ENCODE measurements at places on chromosomes 7 and 10. TPM values are rescaled to one million over a fixed set of nuclear protein-coding genes. Genes with fewer than 3 reads are reported as not detected.

DNA sequence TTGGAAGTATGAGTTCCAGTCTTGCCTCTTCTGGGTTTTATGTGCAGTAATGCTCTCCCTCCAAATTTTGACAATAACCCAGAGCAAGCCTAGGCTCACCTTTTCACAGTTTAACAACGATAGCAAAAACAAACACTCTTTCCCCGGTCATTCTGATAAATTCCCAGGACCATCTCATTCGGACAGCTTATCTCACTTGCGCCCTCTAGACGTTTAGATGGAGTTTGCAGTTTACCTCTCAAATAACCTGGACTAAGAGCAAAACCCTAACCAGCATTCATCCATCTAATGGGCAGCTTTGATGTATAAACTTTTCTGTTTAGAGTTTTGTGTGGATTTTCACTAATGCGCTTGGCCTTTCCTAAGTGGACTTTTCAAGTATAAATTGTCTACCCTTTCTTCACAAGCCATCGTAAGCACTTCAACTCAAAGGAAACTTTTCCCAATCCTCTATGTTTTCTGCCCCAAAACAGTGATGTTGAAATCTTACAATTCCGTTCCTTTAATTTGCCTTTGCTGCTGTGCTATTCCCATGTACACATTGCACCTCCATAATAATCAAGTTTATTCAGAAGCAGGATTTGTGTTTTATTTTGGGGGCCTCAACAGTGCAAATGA, 114.9 kb downstream of the HDAC9 start:
- DNase-seq, result no peak
- no peaks in the 10 kb centered on the region for H3K36me3 ChIP-seq
- H3K4me3 ChIP-seq, result no peak overlapping the region
- no peaks in the 10 kb centered on the region for H3K27me3 ChIP-seq
- no peaks in the 10 kb centered on the region for H3K4me1 ChIP-seq

DNA sequence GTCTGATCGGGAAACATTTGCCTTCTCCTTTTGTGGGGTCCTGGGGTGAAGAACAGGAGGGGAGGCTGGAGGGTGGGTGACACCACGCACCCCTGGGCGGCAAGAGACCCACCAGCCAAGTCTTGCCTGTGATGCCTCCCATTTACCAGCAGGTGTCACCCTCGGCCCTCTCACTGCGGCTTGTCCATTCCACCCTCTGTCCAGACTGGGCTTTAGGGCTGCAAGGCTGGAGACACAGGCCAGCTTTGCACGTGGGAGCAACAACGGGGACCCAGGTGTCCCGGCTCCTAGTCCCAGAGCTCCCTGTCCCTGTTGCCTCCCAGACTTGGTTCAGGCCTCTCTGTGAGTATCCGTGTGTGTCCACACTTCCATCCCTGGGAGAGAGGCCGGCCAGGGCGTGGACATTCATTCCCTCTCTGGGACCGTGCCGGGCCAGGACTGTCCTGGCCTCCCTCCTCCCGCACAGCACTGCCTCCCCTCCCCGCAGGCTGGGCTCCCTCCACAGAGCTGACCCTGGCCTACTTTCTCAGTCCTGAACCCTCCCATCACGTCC, 36.2 kb upstream of the GTF2IRD1 start:
- no peaks in the 10 kb centered on the region for H3K27me3 ChIP-seq
- no peaks in the 10 kb centered on the region for H3K36me3 ChIP-seq
- no peak overlapping the region for H3K4me3 ChIP-seq
- H3K4me1 ChIP-seq, result no peaks in the 10 kb centered on the region
- no peak overlapping the region for H3K27ac ChIP-seq
- DNase-seq, result peak; percentile 49

DNA sequence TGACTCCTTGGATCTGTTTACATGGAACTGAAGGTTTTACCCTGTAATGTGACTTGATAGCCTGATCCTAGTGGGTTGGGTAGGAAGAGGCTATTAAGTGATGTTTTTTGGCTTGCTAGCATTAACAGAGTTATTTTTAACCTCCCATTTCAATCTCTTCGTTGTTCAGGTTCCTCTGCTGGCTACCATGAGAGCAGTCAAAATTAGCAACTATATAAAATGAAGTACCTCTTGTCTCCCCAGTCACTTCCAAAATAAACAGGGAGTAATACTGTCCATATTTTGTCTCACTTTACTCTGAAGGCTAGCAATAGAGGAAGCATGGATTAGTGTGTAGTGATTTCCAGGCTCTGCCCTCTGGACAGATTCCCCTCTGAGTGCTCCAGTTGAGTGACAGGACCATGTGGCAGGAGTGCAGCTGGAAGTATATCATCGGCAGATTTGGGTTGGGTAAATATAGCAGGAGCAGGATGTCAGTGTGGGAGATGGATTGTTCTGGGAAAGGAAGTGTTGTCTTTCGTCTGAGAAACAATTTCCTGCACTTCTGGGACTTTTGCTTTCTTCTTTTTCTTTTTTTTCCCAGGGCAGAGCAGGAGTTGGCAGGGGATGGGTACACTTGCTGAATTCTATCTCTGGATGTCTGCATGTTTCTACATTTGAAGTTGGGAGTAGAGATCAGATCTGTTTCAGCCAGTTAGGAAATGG, 35.2 kb downstream of the GBF1 start:
- DNase-seq, result no peak
- H3K4me3 ChIP-seq, result peak overlapping the region; percentile 50
- peaks cover 53% of the 10 kb centered on the region for H3K4me1 ChIP-seq
- peaks cover 7% of the 10 kb centered on the region for H3K36me3 ChIP-seq
- H3K27me3 ChIP-seq, result no peaks in the 10 kb centered on the region
- H3K27ac ChIP-seq, result no peak overlapping the region

DNA sequence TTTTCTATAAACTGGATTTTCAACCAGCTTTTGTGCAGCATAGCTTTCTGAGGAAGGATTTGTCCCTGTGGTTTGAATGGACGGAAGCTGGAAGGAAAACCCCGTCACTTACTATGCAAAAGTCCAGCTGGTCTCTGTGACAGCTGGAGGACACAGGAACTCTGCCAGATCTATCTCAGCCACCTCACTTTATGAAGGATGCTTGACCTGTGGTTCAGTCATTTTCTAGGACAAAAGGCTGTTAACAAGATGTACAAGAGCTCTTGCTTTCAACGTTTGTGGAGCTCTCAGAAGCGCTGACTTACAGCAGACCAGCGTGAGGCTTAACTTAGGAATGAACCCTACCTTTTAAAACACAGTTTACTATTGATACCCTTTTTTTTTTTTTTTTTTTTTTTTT, 90.8 kb downstream of the CREM start:
- H3K36me3 ChIP-seq, result peaks cover 5% of the 10 kb centered on the region
- no peak overlapping the region for H3K27ac ChIP-seq
- no peak for DNase-seq
- H3K4me3 ChIP-seq, result no peak overlapping the region

GRCh38 chr7:99380032-99380822, 5.7 kb downstream of the ARPC1B start:
- H3K27me3 ChIP-seq, result no peaks in the 10 kb centered on the region
- peak overlapping the region; percentile 77 for H3K4me3 ChIP-seq
- DNase-seq, result peak; percentile 61
- peaks cover 51% of the 10 kb centered on the region for H3K36me3 ChIP-seq

DNA sequence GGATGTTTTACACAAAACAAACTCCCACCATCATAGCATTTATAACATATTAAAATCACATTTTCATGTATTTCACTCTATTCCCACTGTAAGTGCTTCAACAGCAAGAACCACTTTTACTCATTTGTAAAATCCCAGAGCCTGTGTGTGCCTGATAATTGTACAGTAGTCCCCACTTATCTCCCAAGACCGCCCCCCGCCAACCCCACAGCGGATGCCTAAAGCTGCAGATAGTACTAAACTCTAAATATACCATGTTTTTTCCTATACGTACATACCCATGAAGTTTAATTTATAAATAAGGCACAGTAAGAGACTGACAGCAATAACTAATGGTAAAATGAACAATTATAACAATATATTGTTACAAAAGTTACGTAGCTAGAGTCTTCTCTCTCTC, 33.5 kb downstream of the EZH2 start:
- H3K27ac ChIP-seq, result no peak overlapping the region
- no peaks in the 10 kb centered on the region for H3K27me3 ChIP-seq
- H3K4me1 ChIP-seq, result peaks cover 40% of the 10 kb centered on the region
- H3K36me3 ChIP-seq, result peaks cover 8% of the 10 kb centered on the region

DNA sequence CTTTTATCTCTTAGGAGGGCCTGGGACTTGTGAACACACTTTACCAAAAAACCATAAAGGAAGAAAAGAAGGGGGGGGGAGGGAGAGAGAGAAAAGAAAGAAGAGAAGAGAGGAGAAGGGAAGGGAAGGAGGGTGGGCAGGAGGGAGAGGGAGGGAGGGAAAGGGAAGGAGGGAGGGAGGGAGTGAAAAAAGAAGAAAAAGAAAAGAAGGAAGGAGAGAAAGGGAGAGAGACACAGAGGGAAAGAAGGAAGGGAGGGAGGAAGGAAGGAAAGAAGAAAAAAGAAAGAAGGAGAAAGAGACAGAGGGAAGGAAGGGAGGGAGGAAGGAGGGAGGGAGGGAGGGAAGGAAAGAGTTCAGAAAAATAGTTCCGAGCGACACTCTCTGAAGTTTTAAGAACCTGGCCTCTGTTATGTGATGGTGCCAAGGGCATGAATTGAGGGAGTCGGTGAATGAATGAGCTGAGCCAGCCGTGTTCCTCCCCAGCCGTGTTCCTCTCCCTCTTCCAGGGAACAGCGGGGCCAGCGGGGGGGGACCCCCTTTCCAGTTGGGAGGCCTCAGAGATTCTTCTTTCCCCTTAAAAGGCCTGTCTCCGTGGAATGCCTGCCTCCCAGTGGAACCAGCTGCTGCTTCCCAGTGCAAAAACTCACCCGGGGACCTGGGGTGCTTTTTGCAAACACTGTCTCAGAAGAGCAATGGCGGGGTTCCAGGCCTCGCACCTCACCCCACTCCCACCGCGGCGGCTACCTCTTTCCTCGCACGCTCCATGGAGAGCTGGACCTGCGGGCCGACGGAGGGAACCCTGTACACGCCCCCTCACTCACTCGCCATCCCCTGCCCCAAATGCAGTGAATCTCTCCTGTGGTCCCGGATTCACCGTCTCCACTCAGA, 84.1 kb downstream of the FOXL3 start:
- DNase-seq, result no peak
- H3K36me3 ChIP-seq, result no peaks in the 10 kb centered on the region
- peaks cover 4% of the 10 kb centered on the region for H3K27me3 ChIP-seq
- H3K4me1 ChIP-seq, result no peaks in the 10 kb centered on the region

GRCh38 chr7:6154542-6155404, 117.7 kb downstream of the CYTH3 start:
- H3K4me3 ChIP-seq, result no peak overlapping the region
- H3K27ac ChIP-seq, result no peak overlapping the region
- DNase-seq, result no peak
- peaks cover 10% of the 10 kb centered on the region for H3K36me3 ChIP-seq
- no peaks in the 10 kb centered on the region for H3K27me3 ChIP-seq
- no peaks in the 10 kb centered on the region for H3K4me1 ChIP-seq

Gene AKR1C8
- 0.22 TPM for total RNA-seq

Gene TMEM130
- not detected for total RNA-seq

Gene FAM25A
- total RNA-seq, result not detected

Gene DPP6
- not detected for total RNA-seq

Gene GPR141
- not detected for total RNA-seq

Gene GLI3
- not detected for total RNA-seq

Gene FBXL13
- 0.82 TPM for total RNA-seq
